ENCODE measurements at places on chromosomes 2 and 18. TPM values are rescaled to one million over a fixed set of nuclear protein-coding genes. Genes with fewer than 3 reads are reported as not detected.

DNA sequence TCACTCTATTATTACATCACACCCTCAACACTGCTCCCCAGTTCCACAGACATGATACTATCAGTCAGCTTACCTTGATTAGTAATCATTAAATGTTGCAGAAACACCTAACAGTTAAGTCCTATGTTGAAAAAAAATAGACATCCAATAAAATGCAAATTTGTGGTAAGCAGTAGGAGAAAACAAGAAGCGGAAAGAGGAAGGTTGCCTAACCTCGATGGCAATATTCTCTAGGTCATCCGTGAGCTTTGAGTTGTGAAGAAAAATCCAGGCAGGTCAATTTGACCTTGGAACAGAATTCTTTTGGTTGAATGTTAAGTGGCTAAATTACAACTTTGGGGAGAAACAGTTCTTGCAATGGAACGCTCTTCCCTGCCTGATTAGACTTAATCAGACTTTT is 264.4 kb downstream of the AFF3 start:
- no peak for DNase-seq

DNA sequence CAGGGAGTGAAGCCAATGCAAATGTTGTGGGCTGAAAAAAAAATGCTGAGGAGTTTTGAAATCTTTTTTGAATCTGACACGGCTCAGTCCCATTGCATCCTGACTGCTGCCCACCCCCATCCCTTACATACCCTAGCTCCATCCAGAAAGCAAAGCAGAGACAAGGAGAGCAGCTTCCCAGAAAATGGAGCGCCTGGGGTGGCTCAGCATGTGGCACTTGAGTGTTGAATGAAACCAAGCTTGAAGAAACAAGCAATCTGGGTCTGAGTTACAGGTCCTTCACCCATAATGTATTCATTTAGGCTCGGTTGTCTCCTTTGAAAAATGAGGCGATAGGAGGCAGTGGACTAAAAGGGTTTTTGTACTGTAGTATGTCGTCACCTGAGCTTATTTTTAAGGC is 244.2 kb upstream of the ACVR2A start:
- DNase-seq, result no peak

DNA sequence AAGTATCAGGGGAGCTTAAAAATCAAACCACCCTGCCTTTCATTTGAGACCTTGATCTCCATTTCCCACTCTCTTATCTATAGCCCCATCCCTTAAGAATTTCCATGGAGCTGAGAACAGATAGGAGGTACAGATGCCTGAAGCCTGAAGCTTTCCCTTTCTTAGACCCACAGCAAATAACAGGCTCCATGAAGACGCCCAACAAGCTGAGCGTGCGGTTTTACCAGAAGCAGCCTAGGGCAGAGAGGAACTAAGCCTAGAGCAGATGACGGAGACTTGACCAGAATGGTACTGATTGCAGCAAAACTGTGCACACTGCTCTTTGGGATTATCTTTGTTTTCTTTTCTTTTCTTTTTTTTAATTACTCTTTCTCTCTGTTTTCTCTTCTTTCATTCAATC is 1.7 kb upstream of the ERBB4 start:
- DNase-seq, result no peak

DNA sequence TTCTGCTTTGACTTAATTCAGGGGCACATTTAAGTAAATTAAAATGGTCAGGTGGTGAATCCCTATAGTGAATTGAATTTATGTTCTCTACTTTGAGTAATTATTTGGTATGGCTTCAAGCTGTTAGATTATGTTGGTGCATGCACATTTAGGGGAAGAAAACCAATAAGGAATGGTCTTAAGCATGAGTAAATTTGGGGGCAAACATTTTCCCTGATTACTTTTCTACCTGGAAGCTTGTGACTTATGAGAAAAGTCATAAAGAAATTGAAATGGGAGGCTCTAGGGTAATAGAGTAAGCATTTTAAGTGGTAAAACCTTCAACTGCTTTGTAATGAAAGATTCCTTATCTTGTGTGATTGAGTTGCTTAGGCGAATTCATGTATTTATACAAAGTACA is 112.5 kb downstream of the MYO1B start:
- no peak for DNase-seq

GRCh38 chr2:237194081-237194480 is 108.4 kb downstream of the COPS8 start:
- DNase-seq, result no peak

GRCh38 chr2:111694700-111695101 is 189.3 kb downstream of the ANAPC1 start:
- peak; percentile 82 for DNase-seq

DNA sequence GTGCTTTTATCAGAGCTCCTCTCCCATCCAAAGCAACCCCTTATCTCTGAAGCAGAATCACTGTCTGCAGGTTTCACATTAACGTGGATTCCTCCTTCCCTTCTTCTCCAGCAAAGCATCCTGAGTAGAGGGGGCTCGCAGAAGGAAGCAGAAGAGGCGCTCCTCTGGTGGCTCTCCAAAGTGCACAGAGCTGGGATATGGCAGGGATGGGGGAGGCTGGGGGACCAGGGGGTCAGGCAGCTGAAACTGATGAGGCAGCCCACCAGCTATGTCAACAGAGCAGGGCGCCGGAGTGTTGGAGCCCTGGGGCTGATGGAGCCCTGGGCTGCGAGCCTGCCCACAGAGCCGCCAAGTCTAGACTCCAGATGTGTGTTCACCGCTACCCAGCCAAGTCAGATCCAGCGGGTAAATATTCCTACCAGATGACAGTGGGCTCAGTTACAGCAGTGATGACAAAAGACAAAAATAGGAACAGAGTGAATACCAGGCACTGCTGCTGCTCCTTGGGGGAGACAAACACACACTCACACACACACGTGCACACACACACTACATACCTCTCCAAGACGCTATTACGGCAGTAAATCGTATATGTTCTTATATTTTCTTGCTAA is 678.3 kb upstream of the ID2 start:
- peak; percentile 77 for DNase-seq

GRCh38 chr2:206798000-206798399 is 32.6 kb downstream of the FASTKD2 start:
- DNase-seq, result no peak

DNA sequence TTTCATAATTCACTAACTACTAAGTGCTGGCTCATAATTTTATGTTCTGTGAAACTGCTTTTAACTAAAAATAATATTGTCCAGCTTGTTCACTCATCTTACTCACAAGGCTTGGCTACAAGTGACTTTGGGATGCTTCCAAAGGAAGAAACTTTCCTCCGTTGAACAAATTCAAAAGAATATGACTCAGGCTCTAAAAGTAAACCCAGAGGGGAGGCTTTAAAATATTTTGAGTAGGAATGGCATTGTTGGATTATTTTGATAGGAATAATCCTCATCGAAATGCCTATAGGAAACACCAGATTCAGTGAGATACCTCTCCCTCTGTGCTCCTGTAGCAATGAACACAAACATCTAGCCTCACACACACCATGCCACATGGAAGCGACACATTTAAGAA is 25.2 kb upstream of the TLK1 start:
- DNase-seq, result peak; percentile 78

DNA sequence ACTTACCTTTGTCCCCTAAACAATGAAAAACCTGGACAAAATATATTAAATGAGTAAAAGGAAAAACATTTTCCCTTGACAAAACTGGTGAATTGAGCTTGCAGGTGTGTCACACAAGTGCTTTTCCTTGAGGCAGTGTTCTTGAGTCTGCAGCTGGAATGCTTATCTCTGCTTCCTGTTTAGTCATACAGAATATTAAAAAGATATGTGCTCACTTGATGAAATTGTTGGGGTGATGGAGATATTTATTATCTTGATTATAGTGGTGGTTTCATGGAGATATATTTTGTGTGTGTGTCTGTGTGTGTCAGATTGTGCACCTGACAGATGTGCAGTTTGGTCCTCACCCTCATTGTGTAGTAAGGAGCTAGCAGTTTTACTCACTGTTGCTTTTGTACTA is 3.3 kb downstream of the TAF1B start:
- DNase-seq, result no peak

REG1B gene
- not detected for polyA plus RNA-seq

ABHD1 gene
- polyA plus RNA-seq, result 0.18 TPM

GALNT14 gene
- 1.5 TPM for polyA plus RNA-seq

SIX3 gene
- polyA plus RNA-seq, result not detected

Data from hindlimb muscle (tissue), 1 donor.